ENCODE measurements at places on chromosomes 2 and 18. TPM values are rescaled to one million over a fixed set of nuclear protein-coding genes. Genes with fewer than 3 reads are reported as not detected.

SKOR2 gene
- not detected for total RNA-seq

FEV gene
- total RNA-seq = not detected

SNTG2 gene
- total RNA-seq = not detected

IL1B gene
- 15.8 TPM for total RNA-seq

PLCD4 gene
- total RNA-seq = 1.2 TPM

CCL20 gene
- total RNA-seq = 1.5 TPM

EVX2 gene
- not detected for total RNA-seq

ECEL1 gene
- not detected for total RNA-seq
